ENCODE measurements at places on chromosomes 6 and 20. TPM values are rescaled to one million over a fixed set of nuclear protein-coding genes. Genes with fewer than 3 reads are reported as not detected.
A peak's percentile ranks its signal among the peaks of the same experiment; 100 is the strongest.

DNA sequence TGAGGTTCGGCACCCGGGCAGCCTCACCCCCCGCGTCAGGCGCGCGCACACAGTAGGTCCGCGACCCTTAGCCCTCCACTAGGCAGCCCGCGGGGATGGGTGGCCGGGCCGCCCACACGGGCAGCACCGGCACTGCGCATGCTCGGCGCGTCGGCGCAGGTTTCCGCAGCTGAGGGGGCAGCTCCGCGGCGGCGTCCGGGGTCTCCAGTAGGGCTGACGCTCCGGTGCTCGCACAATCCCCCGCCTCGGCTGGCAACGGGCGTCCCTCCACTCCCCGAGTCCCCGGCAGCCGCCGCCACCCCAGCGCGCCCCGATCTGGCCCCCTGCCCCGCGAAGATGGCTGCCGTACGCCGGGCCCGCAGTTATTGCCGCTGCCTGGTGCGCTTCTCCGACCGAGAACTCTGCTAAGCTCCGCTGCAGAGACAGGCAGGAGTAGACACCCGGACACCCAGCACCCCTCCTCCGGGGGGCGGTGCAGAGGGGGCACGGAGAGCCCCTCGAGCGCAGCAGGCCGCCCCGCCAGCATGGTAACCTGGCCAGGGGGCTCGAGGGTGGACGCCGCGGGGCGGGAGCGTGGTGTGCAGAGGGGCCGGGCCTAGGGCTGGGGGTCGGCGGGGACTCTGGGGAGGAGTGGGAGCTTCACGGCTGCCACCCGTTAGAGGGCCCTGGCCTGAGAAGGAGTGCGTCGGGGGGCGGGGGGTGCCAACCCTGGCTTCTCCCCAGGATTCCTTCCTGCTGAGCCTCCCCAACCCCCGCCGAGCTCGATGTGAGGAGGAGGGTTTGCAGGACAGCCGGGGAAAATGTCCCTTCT, at the start of gene FBXO9:
Gene FBXO9 (plus strand): TSS at position 139 of the 811 bp plus-strand sequence. CDS start 386 bp downstream, at position 525.
- peak; percentile 52 for DNase-seq

DNA sequence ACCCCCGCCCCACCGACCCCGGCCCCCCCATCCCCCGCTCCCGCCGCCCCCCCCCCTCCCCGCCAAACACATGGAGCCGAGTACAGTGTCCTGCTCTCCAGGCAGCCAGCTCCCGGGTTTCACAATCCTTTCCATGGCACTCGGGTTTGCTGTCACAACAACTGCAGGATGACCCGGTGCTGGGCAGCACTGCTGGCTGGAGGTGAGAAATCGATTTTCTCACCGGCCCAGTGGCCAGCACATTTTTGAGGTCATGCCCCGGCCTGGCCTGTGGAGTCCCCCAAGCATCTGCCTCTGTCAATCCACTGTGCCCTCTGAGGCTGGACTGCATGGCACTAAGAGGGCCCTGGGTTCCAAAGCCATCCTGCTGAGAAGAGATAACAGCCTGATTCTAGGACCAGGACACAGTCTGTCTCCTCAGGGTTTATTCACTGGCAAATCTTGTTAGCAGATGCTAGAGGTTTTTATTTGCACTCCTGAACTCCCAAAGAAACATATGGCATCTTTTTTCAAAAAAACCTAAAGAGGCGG, 129.5 kb downstream of the NFATC2 start:
- no peak for DNase-seq

GRCh38 chr20:61531553-61532345, 279.7 kb downstream of the CDH4 start:
- no peak for DNase-seq

- DNase-seq, result no peak
Observed at GRCh38 chr20:46211331-46211722, 93.2 kb downstream of the CD40 start.

The FAM83C gene
- not detected for total RNA-seq

The CCDC28A gene
- 28.9 TPM for total RNA-seq

The AIF1 gene
- 1.5 TPM for total RNA-seq

- DNase-seq, result no peak
Observed at GRCh38 chr20:35952480-35953386, 1.6 kb downstream of the SCAND1 start.

The SOBP gene
- total RNA-seq, result 2.6 TPM

DNA sequence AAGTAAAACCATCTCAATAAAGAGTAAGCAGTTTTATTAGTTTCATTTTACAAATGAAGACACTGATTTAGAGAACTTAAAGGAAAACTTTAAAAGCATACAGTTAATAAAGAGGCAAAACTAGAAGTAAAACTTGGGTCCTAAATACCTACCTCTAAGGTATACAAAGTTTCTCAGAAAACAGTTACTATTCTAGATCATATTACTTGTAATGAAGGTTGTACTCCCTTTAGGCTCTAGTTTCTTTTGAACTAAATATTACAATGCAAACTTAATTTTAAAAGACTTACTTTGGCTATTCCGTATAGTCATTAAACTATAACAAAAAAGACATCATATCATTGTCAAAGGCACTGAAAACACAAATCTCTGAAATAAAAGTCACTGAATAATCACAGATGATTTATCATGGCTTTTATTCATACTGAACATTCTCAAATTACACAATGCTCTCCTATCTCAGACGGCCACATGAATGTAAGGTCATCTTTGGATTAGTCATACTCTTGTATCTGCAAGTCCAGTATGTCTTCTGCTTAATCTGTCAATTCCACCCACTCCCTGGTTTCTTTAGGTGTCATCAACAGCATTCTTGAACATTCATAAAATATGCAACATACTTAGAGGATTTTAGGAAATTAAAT, 361.6 kb upstream of the RUNX2 start:
- no peak for DNase-seq

- no peak for DNase-seq
Observed at GRCh38 chr20:58647796-58648501, 3.1 kb upstream of the STX16 start.

The SLC17A9 gene
- not detected for total RNA-seq

- DNase-seq, result no peak
Observed at GRCh38 chr6:137958811-137959565, 91.9 kb downstream of the TNFAIP3 start.

DNA sequence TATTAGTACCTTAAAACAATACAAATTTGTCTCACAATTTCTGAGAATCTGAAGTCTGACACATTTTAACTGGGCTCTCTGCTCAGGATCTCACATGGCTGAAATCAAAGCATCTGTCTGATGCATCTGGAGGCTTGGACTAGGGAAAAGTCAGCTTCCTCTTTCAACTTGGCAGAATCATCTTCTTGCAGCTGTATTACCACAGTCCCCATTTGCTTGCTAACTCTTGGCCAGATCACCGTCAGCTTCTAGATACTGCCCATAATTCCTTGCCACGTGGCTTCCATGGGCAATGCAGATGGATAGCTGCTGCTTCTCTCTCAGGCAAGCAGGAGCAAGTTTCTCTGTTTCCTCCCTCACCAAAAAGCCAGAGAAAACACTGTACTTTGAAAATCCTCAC, 1106.4 kb upstream of the CITED2 start:
- DNase-seq, result no peak

The PRSS35 gene
- total RNA-seq, result 0.34 TPM

GRCh38 chr20:51526754-51527153, 15.8 kb downstream of the NFATC2 start:
- no peak for DNase-seq

DNA sequence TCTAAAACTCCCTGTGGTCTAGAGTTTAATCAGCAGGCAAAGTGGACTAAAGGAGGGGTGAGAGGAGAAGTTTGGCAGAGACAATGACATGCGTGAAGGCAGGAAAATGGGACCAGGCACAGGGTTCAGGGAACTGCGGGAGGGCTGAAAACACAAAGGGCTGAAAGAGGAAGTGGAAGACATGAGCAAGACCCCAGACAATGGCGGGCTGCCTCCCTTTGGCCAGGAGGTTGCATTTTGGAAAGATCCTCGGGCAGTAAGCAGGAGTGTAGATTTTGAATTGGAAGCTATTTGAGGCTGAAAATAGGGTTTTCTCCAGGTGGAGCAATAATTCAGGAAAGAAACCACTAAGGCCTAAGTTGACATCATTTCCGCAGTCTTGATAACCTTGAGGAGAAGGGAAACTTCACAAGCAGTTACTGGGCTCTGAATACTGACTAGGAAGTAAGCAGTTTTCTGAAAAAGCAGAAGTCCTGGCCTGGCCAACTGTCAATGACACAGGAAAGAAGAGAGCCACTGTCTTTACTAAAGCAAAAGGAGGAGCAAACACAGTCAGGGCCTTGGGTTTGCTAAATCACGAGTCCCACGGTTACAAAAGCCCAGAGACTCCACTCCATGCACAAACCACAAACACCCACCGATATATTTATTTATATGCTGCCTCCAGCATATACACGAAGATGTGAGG, 3.4 kb downstream of the LY86 start:
- DNase-seq, result no peak

- DNase-seq, result no peak
Observed at GRCh38 chr20:10487142-10488136, 52.3 kb downstream of the SLX4IP start.
